ENCODE measurements at places on chromosomes 4 and X.

DNA sequence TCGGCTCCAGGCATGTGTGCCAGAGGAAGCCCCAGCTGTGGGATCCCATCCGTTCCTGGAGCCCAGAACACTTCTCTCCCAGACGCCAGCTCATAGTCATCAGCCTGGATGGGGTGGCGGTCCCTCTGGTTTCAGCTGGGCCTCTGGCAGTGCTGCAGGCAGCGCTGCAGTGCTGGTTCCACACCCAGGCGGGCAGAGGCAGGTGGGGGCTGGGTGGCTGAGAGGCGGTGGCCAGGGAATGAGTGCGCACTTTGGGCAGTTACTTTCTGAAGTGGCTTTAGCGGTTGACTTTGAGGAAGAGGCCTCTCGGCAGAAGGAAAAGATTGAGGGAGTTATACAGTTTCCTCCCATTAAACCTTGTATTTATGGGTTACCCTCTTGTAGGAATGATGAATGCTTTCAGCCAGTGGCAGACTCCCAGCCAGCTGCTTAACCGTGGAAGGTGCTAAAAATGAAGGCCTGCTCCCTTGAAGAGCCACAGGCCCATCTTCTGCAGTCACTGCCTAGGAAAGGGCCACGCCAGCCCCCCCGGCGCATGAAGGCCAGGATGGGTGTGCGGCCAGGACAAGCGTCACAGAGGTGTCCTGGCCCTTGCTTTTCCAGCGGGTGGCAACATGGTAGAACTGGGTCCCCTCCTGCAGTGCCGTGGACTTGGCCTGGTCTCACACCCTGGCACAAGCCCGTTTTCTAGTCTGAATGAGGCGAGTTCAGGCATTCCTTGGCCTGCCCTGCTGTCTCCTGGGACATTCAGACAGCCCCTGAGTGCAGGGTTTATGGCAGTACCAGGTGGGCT, 9.9 kb downstream of the TADA2B start:
- DNase-seq, result no peak

- no peak for DNase-seq
Measured at GRCh38 chrX:23993012-23993633, 33.9 kb downstream of the KLHL15 start.

DNA sequence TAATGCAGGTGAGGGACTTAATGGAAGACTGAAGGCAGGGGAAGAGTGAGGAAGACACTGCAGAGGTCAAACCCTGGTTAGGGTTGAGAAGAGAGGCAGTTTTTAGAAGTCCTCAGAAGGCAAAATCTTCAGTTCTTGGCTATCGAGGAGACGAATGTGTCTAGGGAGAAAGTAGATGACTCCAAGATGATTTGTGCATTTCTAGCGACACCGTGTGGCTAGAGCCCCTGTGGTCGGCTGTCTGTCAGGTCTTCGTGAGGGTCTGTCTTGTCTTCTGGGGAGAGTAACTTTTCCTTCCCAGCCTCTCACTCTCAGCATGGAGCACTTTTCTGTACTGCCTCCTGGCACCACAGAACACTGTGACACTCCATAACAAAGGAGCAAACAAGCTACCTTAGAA, 458.1 kb downstream of the STIM2 start:
- no peak for DNase-seq

DNA sequence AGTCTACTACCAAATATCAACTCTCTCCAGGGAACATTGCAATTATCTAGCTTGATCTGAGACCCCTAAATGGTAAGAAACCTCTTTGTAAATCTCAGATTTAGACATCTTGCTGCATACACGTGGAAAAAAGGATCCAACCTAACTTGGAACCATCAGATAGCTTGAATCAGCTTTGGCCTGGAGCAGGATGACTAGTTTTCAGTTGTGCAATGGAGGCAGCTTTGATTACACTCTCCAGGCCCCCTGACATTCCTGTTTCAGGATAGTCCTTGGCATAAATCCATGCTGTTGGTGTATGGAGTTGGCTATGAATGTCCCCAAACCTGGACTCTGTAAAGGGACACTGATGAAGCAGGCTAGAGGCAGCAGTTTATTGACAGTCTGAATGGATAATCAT, 1061.9 kb upstream of the TENM3 start:
- no peak for DNase-seq

- no peak for DNase-seq
Measured at GRCh38 chr4:25879991-25880651, 17.3 kb upstream of the SEL1L3 start.

DNA sequence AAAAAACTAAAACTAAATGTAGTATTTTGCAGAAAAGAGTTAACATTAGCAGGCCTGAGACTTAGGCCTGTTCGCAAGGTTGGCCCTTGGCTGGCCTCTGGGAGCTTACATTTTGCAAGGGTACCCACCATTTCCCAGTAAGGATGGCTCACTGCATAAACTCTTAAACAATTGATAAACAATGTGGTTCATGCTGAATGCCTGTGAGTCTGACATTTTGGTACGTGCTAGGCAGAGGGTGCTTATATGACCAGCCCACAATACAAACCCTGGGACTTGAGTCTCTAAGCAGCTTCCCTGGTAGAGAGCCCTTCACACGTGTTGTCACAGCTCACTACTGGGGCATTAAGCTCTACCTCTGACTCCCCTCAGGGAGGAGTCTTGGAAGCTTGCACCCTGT, 7.4 kb downstream of the PRPS2 start:
- no peak for DNase-seq

- DNase-seq, result no peak
Measured at GRCh38 chr4:81746071-81746470, 274.4 kb upstream of the RASGEF1B start.

DNA sequence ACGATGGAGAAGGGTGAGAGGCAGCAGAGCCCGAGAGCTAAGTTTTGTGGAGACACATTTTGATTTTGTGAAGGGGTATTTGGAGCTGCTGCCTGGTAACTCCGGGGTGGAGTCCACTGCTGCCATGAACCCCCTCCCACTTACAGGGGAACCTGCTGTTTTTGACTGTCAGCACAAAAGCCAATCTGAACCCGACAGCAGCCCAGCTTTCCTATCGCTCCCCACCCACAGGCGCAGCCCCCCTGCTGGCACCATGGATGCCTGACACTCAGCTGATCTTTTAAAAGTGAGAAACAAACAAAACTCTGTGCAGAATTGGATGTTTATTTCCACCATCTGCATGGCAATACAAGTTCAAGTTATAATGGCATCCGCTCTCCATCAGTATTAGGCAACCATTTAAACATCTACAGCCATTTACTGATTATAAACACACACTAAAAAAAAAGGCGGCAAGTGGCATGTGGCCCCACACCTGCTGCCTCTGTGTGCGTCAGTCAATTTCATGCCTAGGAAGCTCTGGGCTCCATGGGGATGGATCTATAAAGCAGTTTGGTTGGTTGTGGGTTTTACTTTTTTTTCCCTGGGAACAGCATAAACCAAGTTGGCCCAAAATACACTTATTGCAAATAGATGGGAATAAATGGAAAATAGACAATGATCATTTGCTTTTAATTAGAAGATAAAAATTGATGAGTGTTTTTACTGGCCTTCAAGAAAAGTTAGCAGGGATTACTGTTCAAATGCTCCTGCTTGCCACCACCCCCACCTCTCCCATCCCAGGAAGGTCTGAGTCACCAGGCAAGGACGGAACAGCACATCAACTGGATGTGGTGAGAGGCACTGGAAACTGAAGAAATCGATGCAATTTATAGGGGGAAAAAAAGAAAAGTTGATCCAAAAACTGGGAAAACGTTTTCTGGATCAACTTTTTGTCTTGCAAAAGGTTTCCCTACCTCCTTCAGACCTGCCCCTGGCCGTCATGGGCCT, 46.0 kb downstream of the SEPSECS start:
- DNase-seq, result peak; percentile 3

DNA sequence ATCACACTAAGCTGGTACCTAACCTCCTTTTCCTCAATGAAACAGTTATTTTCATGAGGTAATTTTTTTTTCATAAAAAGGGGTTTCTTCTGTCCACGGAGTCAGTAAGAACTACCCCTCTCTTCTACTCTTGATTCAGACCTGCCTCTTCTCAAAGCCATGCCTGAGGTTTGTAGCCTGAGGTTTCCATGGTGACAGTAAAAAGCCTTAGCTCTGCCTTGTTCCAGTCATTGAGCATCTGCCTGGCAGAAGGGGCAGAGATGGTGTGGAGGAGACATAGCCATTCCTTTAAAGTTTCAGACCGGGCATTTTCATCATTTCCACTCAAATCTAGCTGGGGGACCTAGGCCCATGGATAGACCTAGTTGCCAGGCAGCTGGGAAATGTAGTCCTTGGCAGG, 135.5 kb downstream of the REPS2 start:
- DNase-seq, result no peak

GRCh38 chr4:158850800-158851644, 82.2 kb downstream of the FNIP2 start:
- no peak for DNase-seq

GRCh38 chr4:7255488-7255881, 63.1 kb downstream of the SORCS2 start:
- DNase-seq, result no peak

GRCh38 chr4:683247-683897, 5.6 kb downstream of the SLC49A3 start:
- DNase-seq, result no peak

GRCh38 chr4:168800926-168801325, 209.1 kb downstream of the CBR4 start:
- no peak for DNase-seq

DNA sequence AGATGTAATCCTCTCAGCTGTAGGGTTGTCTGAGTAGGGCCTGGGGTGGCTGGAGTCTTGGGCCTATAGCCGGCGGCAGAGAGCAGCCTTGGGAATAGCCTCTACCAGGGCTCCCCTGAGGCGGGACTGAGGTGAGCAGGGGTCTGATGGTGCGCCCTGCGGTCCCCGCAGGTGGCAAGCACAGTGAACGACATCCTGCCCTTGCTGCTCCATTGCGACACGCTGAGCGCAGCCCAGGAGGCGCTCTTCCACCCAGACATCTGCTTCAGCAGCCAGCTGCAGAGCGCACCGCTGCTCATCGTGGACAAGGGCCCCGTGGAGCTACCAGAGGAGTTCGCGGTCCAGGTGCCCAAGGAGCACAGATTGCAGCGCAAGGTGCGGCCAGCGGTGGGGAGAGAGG, 317.0 kb downstream of the ADGRL3 start:
- DNase-seq, result no peak

DNA sequence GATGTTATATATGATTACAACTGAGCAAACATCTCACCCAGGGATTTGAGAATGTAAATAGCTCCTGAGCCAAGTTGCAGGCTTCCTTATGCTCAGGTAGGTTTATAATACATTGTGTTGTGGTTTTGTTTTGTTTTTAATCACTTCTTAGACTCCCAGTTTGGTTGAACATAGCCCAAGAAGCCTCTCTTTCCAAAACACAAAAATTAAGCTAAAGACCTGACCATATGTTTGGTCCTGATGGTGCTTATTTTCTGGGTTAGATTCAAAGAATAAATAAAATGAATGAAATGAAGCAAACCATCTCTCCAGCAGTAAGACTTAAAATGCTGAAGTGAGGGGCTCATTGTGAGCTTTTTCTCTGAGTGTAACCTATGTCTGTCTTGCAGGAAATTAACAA, 93.5 kb downstream of the GRXCR1 start:
- DNase-seq, result no peak

GRCh38 chrX:15349046-15349445, 13.7 kb upstream of the PIGA start:
- peak; percentile 15 for DNase-seq

GRCh38 chrX:130669233-130669632, 233.8 kb downstream of the ENOX2 start:
- DNase-seq, result no peak

DNA sequence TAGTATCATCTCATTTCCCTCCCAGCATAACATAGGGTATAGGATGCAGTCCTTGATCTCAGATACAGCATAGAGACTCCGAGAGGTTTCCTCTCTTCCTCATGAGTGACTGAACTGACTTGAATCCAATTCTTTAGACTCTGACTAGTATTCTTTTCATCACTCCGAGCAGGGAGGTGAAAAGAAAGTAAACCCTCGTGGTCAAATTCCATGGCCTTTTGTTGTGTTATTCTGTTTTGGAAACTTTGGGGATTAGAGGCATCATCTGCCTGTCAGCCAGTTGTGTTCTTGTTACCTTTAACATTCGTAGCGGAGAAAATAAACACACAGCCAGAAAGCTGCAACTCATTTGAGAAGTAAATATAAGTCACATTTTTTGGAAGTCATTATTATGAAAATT, 206.6 kb downstream of the ARHGAP10 start:
- DNase-seq, result no peak

- DNase-seq, result no peak
Measured at GRCh38 chr4:169847171-169847570, 89.4 kb upstream of the HPF1 start.
